Jurkat, Clone E6-1 (cell line): ENCODE measurements at places on chromosomes 7 and 10.
A peak's percentile ranks its signal among the peaks of the same experiment; 100 is the strongest.

GRCh38 chr10:44035474-44036197 is 349.3 kb downstream of the CXCL12 start:
- peak; percentile 14 for DNase-seq

- DNase-seq, result no peak
These were observed 16.6 kb downstream of the PAXIP1 start for GRCh38 chr7:154986200-154986945.

GRCh38 chr10:94013331-94013760 is 19.6 kb downstream of the PLCE1 start:
- DNase-seq, result no peak

GRCh38 chr7:129855234-129855673 is 97.5 kb downstream of the UBE2H start:
- DNase-seq, result no peak

DNA sequence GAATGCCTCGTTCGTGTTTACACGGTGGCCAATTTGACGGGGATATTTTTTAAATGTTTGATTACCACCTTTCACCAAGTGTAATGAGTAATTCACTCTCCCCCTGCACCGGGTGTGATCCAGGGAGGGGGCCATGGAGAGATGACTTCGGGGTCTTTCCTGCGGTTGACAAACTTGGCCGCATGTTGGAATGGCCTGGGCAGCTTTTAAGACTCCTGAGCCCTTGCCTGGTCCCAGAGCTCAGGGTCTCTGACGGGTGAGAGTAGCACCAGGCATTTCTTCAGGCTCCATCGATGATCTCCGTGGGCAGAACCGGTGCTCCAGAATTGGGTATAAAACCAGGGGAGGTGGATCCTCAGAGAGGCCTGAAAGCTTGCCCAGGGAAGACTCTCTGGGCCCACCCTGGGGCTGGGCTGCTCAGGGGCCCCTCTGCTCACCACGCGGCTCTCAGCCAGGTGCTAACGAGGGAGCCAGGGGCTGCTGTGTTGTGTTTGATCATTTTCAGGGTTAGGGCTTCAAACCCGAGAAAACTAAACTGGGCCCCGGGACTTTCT is 882 bp downstream of the ZNF282 start:
- DNase-seq, result no peak

DNA sequence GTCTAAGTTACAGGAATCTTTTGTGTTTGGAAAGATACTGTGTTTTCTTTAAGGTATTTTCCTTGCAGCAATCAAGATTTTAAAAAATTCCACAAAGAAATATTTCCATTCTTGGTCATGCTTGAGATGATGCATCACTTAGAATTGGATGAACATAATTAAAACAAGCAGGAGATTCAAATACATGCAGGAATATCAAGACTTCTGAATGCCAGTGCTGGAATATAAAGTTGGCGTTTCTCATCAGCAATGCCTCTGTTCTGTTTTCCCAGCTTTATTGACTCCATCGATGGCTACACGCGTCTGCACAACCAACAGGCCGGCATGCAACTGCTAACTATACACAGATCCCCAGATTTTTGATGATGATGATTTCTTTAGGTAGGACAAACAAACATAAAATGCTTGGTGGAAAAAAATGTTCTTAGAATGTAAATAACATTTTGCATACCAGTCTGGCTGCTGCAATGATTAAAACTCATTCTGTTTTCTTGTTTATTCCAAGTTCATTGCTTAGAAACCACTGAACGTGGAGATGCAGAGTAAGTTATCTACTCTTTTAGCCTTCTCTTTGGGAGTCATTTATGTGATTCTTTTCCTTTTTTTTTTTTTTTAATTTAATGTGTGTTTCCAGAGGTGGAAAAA is 91.3 kb upstream of the FAM171A1 start:
- no peak for DNase-seq

DNA sequence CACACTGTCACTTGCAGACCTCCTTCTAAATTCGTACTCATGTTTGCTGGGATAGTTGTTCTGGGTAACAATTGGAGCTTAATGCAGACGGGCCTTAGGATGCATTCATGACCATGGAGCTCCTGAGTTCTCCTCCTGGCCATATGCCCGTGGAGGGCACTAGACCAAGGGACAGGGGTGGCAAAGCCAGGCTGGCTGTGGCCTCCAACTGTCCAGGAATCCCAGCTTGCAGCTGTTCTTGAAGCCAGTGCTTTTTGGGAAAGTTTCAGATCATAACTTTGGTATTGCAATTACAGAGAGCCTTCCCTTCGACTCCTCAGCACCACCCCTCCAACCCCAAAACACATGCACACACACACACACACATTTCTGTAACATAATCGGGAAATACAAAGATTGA is 30.6 kb downstream of the ANTXRL start:
- no peak for DNase-seq

DNA sequence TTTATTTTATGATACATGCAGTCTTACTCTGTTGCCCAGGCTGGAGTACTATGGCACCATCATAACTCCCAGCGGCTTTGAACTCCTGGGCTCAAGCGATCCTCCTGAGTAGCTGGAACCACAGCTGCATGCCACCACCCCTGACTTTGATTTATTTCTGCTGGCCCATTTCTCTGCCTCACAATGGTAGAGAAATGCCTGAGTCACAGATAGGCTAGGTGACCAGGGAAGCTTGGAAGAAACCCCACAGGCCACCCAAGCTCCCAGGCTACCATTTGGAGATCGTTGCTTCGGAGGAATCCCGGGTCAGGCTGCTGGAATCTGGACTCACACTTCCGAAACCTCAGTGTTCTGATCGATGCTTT is 17.4 kb upstream of the BAIAP2L1 start:
- DNase-seq, result no peak

DNA sequence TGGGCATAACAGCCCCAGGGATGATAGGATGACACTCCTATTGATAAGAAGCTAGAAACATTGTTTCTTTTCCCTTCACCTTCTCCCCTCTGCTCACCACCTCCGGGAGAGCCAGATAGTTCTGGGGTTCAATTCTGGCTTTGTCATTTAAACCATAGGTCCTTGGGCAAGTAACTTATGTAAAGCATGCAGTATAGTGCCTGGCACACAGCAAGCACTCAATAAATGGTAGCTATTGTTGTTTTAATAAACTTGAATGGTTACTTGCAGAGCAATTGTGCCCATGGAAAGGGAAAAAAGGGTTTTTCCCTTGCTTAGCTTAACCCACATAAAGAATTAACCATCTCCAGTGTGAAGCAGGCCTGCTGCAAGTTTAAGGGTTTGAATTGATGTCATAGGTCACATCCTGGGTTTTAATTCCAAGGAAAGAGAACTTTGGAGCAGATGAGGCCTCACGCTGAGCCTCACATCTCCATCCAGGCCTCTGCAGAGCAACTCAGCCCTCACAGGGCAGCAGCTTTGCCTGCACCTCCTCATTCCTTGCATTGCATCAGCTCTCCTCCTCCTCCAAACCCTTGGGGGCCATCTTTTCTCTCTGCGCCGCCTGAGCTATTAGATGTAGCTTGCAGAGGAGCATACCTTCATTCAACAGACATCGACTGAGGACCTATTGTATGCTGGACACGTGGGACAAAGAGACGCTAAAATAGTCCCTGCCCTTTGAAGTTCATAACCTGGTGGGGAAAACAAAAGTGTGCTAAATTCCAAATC is 22.9 kb downstream of the ZNF775 start:
- no peak for DNase-seq

- no peak for DNase-seq
These were observed 163.1 kb downstream of the AUTS2 start for GRCh38 chr7:69761290-69761922.

DNA sequence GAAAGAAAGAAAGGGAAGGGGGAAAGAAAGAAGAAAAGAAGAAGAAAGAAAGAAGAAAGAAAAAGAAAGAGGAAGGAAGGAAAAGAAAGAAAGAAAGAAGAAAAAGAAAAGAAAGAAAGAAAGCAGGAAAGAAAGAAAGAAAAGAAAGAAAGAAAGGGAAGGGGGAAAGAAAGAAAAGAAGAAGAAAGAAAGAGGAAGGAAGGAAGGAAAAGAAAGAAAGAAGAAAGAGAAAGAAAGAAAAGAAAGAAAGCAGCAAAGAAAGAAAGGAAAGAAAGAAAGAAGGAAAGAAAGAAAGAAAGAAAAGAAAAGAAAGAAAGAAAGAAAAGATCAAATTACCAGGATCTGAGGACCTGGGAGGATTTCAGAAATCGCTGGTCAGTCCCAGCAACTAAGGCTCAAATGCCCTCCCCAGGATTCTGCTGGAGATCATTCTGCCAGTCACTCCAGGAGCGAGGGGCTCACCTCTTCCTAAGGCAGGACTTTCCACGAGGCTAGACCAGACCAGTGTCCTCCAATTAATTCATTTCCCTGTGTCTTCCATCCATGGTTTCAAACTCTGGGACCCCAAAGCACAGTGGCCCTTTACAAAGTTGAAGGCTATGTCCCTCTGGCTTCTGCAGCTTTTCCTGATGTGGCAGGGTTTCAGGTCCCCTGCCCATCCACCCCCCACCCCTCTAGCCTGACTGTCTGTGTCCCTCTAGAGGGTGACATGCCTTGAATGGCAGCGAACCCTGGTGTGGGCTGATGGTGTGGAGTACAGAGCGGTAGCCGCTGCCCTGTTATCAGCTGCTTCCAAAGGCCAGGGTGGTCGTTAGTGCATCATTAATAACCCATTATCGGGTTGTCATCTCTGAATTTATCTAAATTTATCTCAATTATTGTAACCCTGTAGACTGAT is 77.9 kb downstream of the PARP12 start:
- DNase-seq, result no peak

GRCh38 chr7:107847168-107847835 is 43.7 kb upstream of the DLD start:
- DNase-seq, result no peak

DNA sequence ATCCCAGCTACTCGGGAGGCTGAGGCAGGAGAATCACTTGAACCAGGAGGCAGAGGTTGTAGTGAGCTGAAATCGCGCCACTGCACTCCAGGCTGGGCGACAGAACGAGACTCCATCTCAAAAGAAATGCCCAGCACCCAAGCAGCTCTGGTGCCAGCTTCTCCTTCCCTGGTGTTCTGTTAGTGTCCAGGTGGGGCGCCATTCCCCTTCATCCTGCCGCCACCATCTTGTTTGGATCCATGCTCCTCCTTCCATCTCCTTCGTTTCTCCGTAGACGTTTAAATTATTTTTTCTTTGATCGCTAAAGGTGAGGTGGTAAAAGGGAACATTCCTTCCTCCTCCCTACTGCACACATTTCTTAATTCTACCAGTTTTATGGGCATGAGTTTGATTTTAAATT is 30.3 kb downstream of the PROSER2 start:
- DNase-seq, result no peak

- no peak for DNase-seq
These were observed 151.3 kb upstream of the NPVF start for GRCh38 chr7:25379351-25380300.

- no peak for DNase-seq
These were observed 39.2 kb downstream of the AGAP3 start for GRCh38 chr7:151125470-151125845.

- DNase-seq, result no peak
These were observed 426.9 kb downstream of the LRMDA start for GRCh38 chr10:75858339-75858738.

DNA sequence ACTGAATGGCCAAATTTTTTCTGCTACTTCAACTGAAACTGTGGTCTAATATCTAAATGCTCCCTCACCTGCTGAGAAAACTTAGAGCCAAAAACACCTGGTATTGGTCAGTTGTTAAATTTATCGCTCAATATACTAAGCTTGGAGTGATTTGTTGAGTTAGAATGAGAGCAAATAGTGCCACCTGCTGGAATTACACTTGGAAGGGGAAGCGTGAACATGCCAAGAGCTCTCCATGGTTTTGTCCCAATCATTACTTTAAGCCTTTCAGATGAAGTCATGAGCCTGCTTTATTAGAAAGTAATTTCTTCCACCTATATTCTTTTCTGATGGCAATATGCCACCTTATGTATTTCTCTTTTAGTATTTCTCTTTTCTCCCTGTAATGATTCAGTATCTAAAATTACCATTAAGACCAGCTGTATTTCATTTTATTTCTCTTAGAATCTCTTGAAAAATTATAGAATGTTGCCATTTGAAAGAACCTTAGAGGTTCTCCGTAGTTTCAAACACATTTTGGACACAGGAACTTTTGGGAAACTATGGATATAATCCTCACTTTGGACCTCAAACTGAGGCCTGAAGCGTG is 447.8 kb upstream of the C7orf33 start:
- DNase-seq, result peak; percentile 35

DNA sequence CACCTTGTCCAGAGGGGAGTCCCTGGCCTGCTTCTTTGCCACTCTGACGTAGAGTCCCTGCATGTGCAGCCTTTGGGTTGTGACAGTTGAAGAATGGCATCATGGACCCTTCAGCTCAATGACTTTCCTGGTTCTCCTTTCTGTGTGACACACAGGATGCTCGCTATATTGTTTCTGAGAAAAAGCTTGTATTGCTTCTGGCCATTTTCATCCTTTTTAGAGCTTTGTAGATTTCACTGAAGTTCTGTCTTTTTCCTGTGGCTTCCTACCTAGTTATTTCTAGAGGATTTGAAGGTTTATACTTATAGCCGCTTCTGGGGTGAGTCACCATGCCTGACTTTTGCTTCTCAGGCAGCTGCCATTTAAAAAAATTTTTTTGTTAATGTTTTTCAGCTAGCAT is 27.0 kb downstream of the SND1 start:
- DNase-seq, result no peak

GRCh38 chr7:133545618-133546017 is 292.7 kb downstream of the EXOC4 start:
- DNase-seq, result no peak

- no peak for DNase-seq
These were observed 467.5 kb downstream of the GPAM start for GRCh38 chr10:111716032-111716431.

GRCh38 chr7:117780832-117781231 is 92.4 kb downstream of the CTTNBP2 start:
- DNase-seq, result no peak

DNA sequence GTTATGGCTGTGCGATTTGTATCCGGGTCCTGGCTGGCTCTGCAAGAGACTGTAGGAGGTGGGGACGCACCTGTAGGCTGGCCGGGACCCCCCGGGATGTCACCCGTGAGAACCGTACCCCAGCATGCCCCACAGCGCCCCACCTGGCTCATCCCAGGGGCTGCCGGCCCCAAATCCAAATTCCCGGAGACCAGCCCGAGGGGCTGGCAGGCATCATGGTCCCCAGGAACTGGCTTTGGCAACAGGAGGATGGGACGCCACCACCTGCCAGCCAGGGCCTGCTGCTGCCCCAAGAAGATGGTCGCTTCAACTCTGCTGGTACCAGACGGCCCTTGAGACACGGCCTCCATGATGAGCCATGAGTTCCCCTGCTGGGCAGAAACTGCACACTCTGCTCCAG is 239.4 kb downstream of the ELFN1 start:
- no peak for DNase-seq

- DNase-seq, result no peak
These were observed 118.2 kb downstream of the ST7 start for GRCh38 chr7:117071551-117071950.

- DNase-seq, result no peak
These were observed 38.7 kb upstream of the HMX3 start for GRCh38 chr10:123097039-123097438.

DNA sequence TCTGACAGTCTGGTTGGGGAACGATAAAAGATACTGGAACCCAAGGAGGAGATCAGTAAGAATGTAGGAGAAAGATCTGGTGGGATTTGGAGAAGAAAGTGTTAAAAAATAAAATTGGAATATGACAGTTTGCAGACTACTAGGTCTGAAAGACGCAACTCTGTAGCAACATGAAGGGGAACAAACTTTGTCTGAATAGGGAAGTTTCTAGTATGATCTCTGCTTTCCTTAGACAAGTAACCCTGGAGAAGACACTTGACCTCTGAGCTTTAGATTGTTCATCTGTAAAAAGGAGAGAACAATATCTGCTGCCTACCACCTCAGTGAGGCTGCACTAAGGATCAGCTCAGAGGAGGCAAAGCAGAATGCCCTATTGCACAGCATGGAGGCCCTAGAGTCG is 3.0 kb upstream of the PRSS1 start:
- DNase-seq, result no peak

- DNase-seq, result no peak
These were observed 139.3 kb downstream of the SLC25A13 start for GRCh38 chr7:96182424-96183158.
